RCC 7860 (cell line): ENCODE measurements at places on chromosomes 1 and 21.
A peak's percentile ranks its signal among the peaks of the same experiment; 100 is the strongest.

GRCh38 chr1:212520299-212520698 lies 87.6 kb downstream of the NENF start:
- no peak for DNase-seq

- no peak for DNase-seq
Measured at GRCh38 chr1:52641307-52641706, 8.3 kb downstream of the SHISAL2A start.

DNA sequence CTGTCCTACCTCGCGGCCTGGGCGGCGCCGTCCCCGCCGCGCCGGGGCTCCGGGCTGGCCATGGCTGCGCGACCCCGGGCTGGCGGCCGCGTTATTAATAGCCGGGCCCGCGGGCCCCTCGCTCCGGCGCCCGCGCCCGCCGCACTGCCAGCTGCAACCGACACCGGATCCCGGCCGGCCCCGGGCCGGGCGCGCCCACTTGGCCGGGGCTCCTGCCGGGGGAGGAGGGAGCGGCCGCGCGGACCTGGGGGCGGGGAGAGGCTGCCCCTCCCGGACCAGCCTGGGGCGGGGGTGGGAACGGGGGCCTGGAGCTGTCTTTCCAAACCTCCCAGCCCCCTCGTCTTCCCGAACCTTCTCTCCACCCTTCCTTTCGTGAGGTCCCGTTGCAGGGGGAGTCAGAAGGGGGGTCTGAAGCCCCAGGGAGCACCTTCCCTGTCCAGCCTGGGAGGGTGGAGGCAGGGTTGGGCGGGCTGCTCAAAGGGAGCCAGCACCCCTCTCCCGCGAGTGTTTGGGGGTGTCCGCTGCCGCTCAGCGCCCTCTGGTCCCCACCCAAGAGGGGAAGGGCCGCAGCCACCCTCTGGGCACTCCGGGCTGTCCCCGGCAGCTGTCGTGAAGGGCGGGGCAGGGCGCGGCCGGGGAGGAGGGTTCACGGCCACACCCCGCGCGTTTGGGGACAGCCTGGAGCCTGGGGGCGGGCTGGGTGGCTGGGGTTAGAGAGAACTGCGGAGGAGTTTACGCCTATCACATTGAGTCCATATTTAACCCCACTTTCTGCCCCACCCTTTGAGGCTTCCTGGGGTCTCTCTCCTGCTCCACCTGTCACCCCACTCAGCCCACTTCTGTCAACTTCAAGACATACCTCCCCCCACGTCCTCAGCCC lies at the start of gene SYNC:
Gene SYNC (minus strand): TSS at position 172 of the 880 bp plus-strand sequence. CDS start 110 bp downstream, at position 62.
- DNase-seq, result peak; percentile 57

GRCh38 chr1:230105245-230105753 lies 38.3 kb downstream of the GALNT2 start:
- peak; percentile 56 for DNase-seq

DNA sequence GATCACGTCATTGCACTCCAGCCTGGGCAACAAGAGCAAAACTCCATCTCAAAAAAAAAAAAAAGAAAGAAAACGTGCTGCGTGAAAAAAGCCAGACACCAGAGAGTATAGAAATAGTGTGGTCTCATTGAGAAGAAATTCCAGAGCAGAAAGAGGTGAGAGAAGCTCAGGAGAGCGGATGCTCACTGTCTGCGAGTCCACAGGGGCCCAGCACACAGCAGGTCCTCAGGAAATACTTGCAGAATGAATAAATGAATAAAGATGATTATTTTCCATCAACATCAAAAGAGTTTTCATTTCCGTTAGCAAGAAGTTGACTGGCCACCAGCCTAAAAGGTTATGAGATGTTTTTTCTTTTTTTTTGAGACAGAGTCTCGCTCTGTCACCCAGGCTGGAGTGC lies 14.4 kb downstream of the CASP9 start:
- DNase-seq, result no peak

DNA sequence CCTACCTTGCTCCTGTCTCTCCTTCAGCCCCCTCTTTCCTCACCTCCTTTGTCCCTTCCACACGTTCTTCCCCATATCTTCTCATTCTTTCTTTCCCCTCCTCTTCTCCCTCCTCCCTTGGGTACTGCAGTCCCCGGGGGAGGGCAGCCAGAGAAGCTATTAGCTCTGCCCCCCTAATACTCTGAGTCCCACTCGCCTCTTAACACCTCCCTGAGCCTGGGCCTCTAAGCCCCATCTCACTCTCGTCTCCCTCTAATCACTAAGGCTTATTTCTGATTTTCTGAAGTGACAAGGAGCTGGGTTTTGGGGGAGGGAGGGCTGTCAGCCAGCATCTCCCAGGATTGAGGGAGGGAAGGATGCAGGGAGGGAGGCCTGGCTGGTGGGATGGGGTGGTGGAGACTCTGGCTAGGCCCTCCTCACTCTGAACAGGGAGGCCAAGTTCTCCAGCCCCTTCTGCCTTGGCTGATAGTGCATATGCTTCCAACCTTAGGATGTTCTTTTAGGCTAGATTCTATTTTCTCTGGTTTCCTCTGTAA lies 25.6 kb upstream of the DMBX1 start:
- no peak for DNase-seq

- DNase-seq, result no peak
Measured at GRCh38 chr1:213669964-213670691, 317.6 kb upstream of the PROX1 start.

GRCh38 chr21:16323596-16323995 lies 593.8 kb downstream of the USP25 start:
- DNase-seq, result no peak

DNA sequence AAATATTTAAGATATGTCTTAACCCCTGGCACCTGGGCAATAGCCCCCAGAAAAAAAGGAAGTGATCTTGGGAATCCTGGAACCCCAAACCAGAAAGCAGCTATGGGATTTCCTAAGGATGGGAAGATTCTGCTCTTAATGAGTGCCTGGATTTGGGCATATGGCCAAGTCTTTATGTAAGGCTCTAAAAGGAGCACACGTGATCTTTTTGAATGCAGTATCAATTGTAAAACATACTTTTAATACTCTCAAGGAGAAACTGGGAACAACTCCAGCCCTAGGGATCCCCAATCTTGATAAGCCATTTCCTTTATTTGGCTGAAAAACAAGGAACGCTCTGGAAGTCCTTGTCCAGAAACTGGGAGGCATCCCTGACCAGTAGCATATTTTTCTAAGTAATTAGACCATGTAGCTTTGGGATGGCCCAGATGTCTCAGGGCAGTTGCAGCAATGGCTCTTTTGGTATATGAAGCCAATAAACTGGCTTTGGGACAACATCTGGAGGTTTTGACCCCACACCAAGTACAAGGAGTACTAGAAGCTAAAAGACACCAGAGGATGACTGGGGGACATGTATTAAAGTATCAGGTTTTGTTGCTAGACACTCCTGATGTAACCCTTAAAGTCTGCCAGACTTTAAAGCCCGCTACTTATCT lies 80.9 kb upstream of the KIAA0040 start:
- DNase-seq, result no peak

GRCh38 chr1:218330043-218330623 lies 15.0 kb upstream of the TGFB2 start:
- DNase-seq, result peak; percentile 53

DNA sequence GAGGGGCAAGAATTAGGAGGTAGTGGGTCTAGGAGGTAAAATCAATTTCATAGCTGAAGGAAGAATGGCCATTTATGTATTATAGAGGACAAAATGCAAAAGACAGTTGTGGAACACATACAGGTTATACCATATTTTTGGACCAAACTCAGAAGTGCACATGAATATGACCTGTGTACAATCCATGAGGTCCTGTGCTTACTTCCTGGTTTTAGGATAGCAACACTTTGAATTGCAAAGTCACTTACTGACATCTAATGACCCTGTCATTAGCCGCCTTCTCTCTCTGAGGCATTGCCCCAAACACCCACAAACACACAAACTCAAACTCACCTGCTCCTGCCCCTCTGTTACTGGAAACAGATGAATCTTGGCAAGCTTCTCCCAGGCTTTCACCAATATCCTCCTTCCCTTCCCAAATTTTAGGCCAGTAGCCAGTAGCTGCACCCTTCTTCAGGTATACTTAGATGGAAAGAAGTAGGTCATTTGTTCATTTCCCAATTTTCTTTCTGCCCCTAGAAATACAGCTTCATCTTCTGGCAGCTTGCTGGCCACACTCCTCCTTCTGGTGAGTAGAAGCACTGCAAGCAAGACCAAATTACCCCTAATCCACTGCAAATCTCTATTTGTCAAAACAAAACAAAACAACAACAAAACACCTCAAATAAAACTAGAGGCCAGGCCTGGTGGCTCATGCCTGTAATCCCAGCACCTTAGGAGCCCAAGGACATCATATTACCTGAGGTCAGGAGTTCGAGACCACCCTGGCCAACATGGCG lies 13.7 kb upstream of the RPL5 start:
- DNase-seq, result no peak

DNA sequence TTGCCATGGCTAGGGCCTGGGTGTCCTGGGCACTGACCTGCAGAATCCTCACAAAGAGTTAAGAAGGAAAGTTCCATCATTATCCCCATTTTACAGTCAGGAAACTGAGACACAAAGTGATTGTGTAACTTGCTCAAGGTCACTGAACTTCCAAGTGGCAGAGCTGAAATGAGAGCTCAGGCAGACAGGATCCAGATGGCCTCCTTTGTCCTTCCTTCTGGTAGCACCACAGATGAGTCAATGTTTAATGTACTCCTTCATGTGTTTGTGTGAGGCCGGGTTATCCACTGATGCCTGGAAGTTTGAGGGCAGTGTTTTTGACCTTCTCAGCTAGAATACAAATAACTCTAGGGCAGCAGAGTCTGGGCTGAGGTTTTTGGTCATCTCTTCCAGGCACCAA lies 207.0 kb downstream of the TNR start:
- no peak for DNase-seq

DNA sequence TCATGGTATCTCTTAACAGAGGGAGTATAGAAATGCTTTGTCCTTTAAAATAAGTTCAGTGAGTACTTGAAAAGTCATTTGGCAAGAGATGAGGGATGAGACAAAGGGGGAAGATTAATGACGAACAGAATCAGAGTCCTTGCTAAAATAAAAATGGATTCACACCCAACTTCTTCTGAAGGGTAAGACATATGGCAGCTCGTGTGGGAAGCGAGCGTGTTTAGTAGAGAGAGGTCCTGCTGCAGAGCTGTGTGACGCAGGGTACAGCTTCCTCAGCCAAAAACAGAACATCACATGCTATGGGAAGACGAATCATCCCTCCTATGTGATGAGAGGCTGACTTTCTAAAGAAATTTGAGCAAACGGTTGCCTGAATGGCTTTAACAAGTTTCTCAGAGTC lies 158.5 kb upstream of the LMO4 start:
- no peak for DNase-seq

- no peak for DNase-seq
Measured at GRCh38 chr1:224404916-224405603, 29.5 kb downstream of the WDR26 start.

DNA sequence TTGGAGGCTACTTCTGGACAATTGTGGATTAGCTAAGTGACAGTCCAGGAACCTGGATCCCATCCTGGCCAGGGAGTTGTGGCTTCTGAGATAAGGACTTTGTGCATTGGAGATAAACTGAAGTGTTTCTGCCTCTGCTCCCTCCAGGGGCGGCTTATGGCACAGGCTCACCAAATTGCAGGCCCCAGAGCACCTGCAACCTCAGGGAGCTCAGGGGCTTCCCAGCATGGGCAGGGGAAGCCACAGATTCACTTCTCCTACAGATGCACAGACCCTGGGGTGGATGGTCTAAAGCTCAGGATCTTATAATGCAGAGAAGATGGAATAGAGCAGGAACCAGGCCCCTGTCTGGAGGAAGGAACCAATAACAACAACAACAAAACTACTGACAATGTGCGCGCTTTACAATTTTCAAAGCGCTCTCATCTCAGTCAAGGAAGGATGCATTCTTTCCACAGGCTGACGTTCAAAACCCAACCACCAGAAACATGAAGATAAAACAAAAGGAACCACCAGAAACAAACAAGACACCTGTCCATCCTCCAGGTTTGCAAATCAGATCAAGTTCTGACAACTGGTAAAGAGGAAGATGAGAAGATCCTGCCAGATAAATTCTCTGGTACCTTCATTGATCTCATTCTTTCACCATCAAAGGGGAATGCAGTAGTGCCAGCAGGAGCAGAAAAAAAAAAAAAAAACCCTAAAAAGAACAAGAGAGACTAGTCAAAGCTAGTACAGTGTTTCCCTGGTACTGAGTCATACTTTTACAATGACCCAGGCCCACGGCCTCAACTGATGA lies 121.0 kb upstream of the IRF2BP2 start:
- DNase-seq, result peak; percentile 60

DNA sequence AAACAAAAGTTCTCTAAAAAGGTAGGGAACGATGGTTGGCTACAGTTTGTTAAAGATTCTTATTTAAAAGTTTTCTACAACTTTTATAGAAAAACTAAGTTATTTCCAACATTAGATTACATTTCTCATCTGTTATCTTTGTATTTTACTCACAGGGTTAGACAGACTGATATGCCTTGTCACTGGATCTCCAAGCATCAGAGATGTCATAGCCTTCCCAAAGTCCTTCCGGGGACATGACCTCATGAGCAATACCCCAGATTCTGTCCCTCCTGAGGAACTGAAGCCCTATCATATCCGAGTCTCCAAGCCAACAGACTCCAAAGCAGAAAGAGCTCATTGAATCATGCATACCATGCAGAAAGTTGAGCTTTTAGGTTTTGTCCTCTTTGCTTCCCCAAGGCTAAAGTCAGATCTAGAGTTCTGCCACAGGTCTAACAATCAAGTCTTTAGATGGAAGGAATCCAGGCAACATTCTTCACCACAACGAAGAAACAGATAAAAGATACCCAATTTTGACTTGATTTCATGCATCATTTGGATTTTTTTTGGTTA lies 10.3 kb downstream of the GAS5 start:
- no peak for DNase-seq

GRCh38 chr1:226403201-226404034 lies 4.5 kb downstream of the PARP1 start:
- DNase-seq, result peak; percentile 11
